ENCODE measurements at places on chromosomes 3 and 15.

DNA sequence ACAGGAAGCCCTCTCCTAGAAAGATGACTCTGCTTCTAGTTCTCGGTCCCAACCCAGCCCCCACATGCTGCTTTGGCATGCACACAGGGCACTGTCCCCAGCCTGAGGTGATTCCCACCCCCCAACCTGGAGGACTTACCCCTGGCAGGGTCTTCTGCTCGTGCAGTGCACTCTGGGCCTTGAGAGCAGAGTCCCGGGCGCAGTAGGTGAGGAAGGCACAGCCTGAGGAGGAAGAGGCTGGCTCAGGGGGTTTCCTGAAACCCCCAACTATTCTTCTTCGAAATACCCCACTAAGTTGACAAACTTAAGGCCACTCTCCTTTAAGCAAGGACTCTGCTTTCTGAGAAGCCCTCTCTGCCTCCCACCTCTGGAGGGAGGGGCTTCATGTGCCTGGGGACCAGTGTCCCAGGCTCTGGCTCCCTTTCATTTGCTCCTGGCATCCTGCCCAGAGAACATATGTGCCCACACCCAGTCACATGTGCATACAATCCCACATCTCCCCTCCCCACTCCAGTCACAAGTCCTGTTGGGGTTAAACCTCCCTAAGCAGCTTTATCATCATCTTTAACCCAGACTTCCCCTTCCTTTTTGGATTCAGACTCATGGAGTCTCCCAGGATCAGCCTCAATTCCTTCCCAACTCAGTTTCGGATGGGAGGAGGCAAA is 4.1 kb downstream of the CELF6 start:
- no peak for DNase-seq

DNA sequence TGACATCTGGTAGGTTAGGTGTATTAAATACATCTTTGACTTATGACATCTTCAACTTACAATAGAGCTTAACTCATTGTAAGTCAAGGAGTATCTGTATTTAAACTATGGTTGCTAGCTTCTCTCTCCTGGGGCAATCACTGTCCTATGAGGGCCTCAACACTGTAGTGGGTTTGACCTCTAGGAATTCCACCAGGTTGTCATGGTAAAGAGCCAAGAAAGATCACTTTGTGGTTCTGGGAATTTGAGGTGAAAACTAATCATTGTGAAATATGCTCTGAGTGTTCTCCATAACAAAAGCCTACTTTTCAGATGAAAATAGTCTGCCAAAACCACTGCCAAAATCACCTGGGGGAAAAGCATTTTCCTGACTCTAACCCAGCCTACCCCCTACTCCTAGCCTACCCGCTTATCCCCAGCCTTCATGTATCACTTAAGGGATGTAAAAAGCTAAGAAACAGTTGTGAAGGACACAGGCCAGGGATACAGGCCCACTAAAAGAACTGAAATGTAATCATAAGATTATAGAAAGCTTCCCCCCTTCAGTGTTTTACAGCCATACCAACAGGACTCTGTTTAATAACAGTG is 723.8 kb downstream of the MECOM start:
- no peak for DNase-seq

GRCh38 chr3:74561881-74562280 is 52.6 kb downstream of the CNTN3 start:
- DNase-seq, result no peak

- DNase-seq, result no peak
These were observed 312.4 kb downstream of the RSL24D1 start for GRCh38 chr15:54884312-54884711.

DNA sequence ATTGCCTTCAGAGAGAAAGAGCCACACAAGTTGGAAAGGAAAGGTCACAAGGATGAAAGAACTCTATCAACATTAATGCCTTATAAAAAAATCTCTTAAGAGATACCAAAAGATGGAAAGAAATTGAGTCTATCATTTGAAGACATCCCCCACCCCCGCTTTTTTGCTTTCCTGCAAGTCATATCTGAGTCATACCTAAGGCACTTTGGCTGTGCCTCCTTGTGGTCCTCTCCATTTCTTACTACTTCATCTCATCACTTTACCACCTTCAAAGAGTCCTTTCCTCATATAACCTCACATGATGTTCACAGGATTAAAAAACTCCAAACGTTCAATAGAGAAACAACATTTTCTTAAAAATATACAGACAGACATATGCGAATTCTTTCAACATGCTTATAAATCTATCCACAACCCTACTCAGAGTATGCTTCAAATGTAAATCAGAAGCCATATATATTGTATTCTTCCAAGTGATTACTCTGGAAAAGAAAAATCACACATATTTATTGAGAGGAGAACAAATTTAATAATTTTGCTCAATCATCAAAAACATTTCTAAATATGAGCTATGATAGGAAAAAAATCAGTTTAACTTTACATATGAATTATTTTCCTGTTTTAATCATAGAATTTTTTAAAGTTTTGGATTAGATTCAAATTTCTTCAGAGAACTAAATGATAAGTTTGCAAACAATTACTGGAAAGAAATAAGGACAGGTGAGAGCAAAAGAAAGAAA is 1003.9 kb upstream of the CFAP20DC start:
- DNase-seq, result peak; percentile 40

- DNase-seq, result no peak
These were observed 152.9 kb downstream of the XXYLT1 start for GRCh38 chr3:195117978-195118581.

DNA sequence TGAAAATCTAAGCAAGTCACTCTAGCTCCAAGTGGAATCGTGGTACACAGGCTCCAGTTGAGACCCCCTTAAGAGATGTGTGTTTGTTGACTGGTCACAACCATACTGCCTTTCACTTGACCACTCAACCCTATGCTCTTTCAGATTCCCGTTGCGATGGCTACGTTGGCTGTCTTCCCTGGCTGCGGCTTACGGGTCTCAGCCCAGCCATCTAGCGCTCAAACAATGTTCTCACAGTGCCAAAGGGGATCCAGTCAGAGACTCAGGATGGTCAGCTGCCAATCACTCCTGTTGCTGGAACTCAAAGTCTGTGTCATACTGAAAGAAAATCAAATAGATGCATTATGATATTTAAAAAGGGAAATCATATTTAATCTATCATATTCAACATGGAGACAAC is 237.6 kb downstream of the ITPR1 start:
- DNase-seq, result no peak

- DNase-seq, result no peak
These were observed 114.6 kb upstream of the TRIM42 start for GRCh38 chr3:140563206-140563760.

DNA sequence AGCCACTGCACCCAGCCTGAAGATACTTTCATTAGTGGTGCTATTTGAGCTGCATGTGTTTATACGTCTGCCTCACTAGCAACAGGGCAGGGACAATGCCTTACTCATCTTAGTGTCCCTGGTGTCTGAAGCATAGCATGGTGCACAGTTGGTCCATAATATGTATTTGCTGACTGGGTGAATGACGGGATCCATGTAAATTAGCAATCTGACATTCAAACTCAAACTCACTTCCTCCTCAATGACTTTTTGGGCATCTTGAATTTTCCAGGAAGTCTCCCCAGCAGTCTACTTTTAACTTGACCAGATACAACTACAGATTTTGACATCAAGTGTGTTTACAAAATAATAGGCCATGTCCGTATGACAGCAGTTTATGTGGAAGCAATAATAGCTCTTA is 3.0 kb upstream of the LDHAL6B start:
- DNase-seq, result no peak

- DNase-seq, result no peak
These were observed 50.7 kb upstream of the IGF1R start for GRCh38 chr15:98597666-98598065.

DNA sequence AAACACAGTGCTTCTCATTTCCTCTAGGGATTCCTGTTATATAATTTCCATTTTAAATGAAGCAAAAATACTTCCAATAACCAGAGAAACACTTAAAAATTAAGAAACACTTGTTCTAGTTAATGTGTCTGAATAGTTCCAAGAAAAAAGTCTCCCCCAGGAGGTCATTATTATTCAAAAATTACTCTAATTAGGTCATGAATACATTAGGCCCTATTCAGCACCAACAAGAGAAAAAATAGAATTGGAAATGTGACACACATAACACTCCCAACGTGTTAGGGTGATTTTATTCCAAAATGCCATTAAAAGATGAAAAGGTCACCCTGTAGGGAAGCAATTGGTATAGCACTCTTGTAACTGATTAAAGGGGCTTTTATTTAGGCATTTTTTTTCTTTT is 382.1 kb downstream of the TUSC7 start:
- no peak for DNase-seq

GRCh38 chr15:82548700-82549099 is 8.4 kb upstream of the RPS17 start:
- DNase-seq, result no peak

DNA sequence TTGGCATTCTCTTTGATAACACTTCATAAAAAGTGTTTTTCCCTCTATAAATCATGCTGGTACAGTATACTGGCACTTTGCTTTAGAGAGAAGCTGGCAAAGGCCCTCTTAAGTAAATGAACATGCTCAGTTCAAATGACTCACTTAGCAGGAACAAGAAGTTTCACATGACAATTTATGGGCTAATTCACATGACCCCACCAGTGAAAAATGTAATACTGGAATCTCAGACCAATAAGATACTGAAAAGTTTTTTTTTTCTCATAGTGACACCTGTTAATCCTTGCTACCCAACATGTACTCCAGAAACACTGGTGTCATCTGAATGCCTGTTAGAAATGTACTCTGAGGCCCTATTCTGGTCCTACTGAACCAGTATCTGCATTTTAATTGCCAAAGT is 13.9 kb downstream of the BTBD1 start:
- DNase-seq, result no peak

- no peak for DNase-seq
These were observed 230.2 kb upstream of the HES1 start for GRCh38 chr3:193905541-193906396.

DNA sequence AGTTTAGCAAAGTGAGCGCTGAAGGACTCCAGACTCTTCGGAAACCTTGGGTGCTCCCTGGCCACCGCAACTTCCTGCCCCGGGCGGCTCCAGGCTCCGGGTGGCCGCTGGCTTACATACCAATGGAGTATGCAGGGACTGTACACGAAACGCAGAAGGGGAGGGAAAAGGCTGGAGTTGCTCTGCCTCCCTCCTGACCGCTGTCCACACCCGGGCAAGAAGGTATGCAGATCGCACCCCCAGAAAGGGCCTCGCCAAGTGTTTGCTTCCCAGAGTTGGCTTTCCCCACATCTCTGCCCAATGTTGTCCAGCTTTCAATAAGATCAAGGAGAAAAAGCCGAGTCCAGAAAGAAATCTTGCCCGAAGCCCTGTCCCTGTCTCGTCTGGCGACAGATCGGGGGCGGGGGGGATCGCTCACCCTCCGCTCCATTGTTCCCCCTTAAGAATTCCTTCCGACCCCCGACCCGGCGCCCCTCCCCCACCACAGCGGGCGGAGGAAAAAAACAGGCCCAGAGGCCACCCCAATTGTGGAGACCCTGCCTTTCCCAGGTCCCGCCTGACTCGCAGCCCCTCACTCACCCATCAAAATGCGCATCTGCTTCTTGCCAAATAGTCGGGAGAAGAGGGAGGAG is 533 bp downstream of the ARF4 start:
- peak; percentile 50 for DNase-seq

- no peak for DNase-seq
These were observed 64.8 kb downstream of the FAM43A start for GRCh38 chr3:194750491-194750828.

GRCh38 chr3:99901200-99901926 is 83.7 kb downstream of the CMSS1 start:
- no peak for DNase-seq

GRCh38 chr3:119717520-119717919 is 14.7 kb downstream of the CFAP91 start:
- DNase-seq, result no peak

DNA sequence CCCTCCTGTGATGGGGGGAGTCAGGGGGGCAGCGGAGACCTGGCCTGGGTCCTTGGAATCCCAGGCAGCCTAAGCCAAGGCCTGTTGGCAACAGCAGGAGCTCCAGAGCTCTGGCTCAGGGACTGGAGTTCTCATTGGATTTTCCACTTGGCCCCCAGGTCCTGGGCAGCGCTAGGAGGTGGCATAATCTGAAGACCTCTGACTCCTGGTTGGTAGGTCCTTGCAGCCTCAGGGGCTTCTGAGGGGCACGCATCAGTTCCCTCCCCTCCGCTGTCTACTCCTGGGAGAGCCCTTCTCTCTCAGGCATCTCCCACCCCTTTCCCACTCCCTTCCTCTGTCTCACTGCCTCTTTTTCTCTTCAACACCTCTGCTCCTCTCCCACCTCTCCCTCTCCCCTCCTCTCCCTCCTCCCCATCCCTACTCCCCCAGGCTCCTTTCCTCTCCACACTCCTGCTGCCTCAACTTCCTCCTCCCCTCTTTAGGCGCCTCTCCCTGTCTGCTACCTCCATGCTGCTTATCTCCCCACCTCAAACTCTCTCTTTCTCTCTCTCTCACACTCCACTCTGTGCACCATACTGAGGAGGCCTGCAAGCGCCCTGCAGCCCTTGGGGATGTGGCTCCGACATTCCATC is 41.1 kb upstream of the SLC6A1 start:
- no peak for DNase-seq

DNA sequence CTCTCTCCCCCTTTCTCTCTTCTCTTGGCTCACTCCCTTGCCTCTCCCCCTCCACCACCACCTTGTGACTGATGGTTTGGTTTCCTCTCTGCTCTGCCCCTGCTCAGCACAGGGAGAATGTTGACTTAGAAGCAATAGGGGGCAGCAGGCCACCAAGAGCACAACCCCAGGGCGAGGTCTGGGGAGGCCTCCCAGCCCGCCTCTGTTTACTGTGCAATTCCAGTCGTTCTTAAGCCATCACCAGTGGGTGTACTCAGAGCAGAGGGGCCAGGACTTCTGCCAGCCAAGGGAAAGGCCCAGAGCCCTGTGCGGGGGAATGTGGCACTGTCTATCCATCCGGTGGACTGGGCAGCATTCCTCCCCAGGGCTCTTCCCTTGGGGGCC is 5.7 kb upstream of the APEH start:
- DNase-seq, result no peak

GRCh38 chr15:31101262-31102038 is at the start of gene TRPM1:
TRPM1 (minus strand) TSS chr15:31101725; CDS start chr15:31081355, 20,370 bp downstream.
- DNase-seq, result no peak

DNA sequence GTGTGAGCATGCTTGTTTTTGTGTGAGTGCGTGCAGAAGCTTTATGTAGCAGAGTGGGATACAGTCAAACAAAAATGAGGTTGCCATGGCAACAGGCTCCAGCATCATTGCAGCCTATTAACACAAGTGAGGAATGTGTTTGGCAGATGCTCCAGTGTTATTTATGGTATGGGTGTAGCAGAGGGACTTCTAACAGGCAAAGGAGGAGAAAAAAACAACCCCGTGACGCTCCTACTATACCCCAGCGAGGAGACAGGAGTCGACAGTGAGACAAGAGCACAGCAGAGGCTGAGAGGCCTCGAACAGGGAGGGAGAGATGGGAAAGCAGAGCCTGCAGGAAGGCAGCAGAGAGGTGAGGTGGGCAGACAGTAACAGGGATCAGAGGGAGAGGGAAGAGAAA is 4.9 kb downstream of the ADCY5 start:
- DNase-seq, result no peak

- DNase-seq, result no peak
These were observed 261.2 kb upstream of the LRRFIP2 start for GRCh38 chr3:37435572-37435971.

Data from CD4-positive, alpha-beta T cell treated with Interleukin-2 at 100 ng/mL for 4 hours (primary cell).